Aorta (tissue), 5 donors: ENCODE measurements at places on chromosomes 11 and 22. TPM values are rescaled to one million over a fixed set of nuclear protein-coding genes. Genes with fewer than 3 reads are reported as not detected.

DNA sequence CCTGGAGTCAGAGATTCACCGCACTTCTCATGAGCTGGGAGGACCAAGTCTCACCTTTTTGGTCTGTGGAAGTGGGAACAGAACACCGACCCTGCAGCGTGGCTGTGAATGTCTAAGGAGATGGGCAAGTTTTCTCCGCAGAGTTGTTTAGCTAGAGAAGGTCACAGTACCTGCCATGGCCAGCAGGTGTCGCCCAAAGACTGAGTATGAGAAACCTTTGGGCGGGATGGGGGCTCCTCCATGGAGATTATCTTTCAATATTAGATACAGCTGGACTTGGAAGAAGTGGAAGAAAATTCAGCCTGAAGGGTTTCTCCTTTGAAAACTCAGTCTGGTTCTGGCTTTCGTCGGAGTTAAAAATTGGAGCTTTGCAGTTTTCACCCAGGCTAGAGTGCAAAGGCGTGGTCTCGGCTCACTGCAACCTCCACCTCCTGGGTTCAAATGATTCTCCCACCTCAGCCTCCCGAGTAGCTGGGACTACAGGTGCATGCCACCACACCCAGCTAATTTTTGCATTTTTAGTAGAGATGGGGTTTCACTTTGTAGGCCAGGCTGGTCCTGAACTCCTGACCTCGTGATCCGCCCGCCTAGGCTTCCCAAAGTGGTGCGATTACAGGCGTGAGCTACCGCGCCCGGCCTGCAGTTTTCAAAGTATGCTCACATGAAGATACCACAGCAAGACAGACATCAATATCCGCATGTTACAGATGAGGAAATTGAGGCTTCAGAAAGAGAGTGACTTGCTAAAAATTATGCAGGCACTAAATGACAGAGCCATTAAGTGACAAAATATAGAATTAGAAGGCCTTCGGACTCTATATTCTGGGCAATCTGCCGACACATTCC, 10.7 kb upstream of the DSCAML1 start:
- DNase-seq, result peak; percentile 92

TBRG1 gene
- 47.9 TPM for total RNA-seq

PRDM10 gene
- 7.7 TPM for total RNA-seq

ALDH3B1 gene
- total RNA-seq, result 10.9 TPM

DERL3 gene
- 1.9 TPM for total RNA-seq
